ENCODE measurements at places on chromosomes 5 and 9. TPM values are rescaled to one million over a fixed set of nuclear protein-coding genes. Genes with fewer than 3 reads are reported as not detected.
A peak's percentile ranks its signal among the peaks of the same experiment; 100 is the strongest.

TMEM215 gene
- 0.82 TPM for total RNA-seq

IFNA2 gene
- total RNA-seq: not detected

TEX48 gene
- total RNA-seq: not detected

NAIF1 gene
- 9.0 TPM for total RNA-seq

BTNL3 gene
- total RNA-seq: not detected

DNA sequence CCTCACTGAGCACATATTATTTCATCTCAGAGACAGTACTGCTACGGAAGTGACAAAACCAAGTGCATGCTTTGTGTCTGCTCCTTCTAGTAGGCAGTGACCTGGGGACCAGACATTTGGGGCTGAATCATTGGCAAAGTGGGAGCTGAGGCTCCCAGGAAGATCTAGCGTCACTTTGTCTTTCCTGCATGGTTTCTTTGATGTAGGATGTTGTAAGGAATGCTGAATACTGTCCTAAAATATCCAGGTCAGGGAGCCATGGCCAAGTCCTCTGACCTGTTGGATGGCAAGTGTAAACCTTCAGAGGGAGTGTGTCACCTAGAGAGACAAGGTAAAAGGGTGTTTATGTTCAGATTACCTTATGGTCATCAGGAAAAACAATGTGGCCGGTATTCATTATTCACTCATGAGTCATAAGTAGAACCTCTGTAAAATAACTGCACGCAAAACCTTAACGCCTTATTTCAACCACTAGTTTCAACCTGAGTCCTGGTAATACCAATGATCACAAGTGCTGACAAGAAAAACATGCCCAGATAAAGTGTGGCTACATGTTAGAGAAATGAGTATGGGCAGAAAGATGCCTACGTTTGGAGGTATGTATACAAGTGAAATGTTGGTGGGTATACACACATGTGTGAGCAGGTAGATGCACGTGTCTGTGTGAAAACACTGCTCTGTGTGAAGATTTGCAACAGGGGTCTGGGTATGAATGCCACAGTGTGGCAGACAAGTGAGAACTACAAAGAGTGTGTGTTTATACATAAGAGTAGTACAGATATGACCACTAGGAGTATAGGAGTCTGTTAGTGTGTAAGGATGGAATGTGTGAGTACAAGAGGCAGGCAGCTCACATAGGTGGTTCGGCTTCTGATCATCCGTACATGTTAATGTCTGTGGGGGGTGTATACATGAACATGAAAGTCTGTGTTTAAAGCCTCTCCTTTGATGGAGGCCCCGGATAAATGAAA is 263.9 kb downstream of the SPOCK1 start:
- no peak for DNase-seq

DNA sequence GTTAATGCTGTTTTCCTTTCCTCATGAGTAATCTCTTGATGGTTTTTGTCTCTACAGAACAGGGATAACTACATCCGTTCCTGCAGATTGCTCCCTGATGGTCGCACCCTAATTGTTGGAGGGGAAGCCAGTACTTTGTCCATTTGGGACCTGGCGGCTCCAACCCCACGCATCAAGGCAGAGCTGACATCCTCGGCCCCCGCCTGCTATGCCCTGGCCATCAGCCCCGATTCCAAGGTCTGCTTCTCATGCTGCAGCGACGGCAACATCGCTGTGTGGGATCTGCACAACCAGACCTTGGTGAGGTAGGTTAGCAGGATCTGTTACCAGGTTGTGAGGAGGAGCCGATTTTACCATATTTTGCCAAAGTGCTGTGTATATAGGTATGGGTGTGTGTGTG is 148.2 kb downstream of the TLE4 start:
- DNase-seq: no peak

DNA sequence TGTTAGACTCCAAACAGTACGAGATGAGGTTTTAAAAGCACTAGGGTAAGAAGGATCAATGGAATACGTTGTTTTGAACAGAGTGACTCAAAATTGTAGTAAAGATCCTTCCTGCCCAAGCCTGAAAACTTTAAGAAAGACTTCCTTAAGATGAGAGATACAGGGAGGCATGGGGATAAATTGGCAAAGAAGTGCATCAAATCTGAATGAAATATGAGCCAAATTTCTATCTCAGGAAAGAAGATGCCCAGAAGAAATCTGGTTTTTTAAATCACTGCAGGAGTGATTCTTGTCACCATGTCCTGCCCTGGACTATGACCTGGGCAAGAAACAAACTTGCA is 14.9 kb downstream of the FCN2 start:
- no peak for DNase-seq

GRCh38 chr9:13717322-13718054 is 438.0 kb upstream of the MPDZ start:
- DNase-seq: no peak

DNA sequence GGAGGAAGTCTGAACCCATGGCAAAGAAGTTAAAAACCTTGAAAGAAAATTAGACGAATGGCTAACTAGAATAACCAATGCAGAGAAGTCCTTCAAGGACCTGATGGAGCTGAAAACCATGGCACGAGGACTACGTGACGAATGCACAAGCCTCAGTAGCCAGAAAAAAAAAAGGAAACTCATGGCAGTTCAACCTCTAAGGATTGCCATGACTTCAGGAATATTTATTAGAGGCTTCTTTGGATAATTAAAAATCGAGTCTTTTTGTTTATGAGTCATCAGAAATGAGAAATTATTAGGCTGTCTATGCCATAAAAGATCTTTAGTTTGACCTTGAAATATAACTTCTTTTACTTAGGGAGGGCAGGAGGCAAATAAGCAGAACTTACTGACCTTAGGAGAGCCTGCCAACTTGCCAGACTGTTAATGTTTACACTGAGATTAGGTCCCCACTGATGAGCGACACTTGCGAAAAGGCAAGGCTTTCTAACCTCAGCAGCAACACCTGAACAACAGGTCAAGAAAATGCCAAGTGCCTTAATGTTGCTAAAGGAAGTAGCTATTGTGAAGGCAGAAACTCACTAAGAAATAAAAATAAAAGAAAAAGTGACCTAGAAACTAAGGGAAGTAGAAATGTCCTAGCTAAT is 55.2 kb upstream of the TUSC1 start:
- no peak for DNase-seq

DNA sequence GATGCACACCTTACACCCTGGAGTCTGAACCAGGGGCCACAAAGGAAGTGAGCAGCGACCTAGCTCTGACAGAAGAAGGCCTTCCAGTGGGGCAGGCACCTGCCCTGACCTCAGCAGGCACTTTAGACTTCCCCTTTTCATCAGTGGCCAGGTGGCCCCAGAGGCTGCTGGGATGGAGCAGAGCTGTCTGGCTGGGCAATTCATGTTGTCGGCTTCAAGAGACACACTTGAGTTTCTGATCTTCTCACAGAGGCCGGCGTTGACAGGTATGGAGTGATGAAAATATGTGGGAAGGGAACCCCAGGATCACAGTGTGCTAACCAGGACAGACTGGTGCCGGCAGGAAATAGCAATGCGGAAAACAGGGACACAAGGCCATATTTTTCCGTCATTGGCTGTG is 375.5 kb downstream of the CTNND2 start:
- no peak for DNase-seq

GRCh38 chr5:584846-585245 is 27.3 kb upstream of the CEP72 start:
- no peak for DNase-seq

DNA sequence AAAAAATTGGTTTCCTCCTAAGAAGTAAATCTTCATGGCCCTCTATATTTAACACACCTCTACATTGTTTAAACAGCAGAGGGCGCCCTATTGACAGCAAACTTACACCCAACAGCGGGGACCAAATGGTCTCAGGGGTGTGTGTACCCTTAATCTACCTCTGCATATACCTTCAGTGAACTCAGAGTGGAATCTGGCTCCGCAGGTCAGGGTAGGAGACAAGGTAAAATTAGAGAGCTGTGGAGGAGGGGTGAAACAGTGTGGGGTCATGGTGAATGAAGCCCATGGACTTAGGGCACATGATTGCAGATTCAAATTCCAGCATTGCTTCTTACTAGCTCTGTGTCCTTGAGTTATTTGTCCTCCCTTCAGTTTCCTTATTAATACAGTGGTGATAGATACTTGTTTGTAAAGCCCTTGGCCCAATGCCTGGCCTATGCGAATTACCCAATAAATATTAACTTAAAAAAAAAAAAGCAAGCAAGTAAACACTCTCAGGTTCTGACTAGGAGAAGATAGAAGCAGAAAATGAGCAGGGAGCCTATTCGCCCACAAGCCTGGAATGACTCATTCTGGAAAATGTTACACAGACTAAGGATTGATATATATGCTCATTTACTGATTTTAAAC is 122.9 kb downstream of the CAVIN4 start:
- no peak for DNase-seq

GRCh38 chr5:148856009-148856367 is 29.6 kb downstream of the ADRB2 start:
- DNase-seq: no peak

DNA sequence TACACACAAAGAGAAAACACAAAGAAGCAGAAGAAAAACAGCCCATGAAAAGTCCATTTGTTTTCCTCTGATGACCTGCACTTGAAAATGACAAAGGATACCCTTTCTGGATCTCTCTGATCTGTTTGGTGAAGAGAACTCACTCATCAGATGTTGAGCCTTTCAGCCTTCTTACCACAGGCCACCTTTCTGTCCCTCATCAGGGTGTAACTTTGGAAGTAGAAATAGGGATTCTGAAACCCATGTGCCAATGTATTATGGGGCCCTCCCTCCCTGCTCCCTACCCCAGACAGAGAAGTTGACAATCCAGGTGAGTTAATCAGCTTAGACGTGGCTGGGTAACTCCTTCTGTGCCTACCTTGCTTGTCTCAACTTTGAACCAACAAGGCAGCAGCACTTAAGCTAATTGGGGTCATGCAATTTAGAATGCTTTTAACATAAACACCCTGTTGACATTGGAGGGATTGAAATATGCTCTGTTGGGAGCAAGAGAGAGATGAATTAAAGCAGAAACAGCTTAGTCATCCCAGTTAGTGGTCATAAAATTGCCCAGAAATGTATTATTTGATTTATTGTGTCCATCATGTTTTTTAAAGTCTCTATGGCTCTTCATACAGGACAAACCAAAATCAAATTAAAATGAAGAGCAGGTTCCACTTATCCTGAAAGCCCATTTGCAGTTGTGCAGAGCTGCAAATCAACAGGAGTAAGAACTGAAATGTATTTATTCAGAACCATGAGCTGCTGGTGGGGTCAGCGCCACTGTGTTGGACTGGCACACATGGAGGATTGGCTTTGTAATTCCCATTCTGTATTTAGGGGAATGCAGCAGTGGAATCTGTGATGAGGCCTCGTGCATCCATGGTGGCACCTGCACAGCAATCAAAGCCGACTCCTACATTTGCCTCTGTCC is 132.0 kb downstream of the LIFR start:
- DNase-seq: no peak

DNA sequence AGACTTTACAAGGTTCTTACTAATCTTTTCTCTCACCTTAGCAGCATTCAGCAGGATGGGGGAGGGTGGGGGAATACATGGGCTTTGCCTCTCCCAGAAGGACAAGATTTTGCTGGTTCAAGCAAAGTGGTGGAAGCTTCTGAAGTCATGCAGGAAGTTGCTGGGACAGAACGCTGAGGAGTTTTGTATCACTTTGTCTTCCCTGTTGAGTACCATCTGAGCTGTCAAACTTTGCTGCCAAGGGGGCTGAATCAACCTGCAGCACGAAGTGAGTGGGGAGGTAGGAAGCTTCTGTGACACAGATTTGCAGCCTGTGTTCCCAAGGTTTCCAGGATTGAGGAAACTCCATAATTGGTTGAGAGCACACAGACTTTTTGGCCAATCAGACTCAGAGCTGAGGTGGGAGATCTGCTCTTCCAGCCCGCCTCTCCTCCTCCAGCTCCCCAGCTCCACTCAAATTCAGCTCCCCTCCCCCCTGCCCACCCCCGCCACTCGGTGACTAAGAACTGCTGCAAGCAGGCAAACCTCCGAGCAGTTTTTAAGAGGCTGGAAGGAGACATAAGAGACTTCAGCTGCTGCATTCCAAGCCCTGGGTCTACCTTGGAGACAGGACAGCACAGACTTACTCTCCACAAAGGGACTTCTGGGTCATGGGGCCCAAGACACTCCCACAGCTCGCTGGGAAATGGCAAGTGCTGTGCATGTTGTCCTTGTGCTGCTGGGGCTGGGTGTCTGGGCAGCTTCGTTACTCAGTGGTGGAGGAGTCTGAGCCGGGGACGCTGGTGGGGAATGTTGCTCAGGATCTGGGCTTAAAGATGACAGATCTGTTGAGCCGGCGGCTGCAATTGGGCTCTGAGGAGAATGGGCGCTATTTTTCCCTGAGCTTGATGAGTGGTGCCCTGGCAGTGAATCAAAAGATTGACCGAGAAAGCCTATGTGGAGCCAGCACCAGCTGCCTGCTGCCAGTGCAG is at the start of gene PCDHGC5:
Gene PCDHGC5, plus strand, starts transcription at position 491 of the 971 bp plus-strand sequence. Its CDS starts 160 bp downstream, at position 651.
- no peak for DNase-seq

- no peak for DNase-seq
Measured at GRCh38 chr5:150789943-150790611, 11.5 kb downstream of the SMIM3 start.

DNA sequence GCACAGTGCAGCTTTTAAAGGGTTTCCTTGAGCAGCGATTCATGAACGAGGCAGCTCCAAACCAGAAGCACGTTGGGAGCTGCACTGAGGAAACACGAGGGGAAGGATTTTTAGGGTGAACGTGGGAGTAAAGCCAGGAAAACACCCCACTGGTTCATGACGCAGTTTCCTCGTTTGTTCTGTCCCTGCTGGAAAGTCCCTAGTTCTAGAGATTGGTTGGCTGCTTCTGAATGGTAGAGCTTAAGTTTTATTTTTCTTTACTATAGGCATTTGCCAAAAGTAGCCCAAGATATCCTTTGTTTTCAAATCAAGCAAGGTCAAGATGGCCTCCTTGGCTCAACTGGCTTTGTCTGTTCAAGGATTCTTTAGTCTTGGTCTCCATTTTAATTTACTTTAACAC is 116.5 kb upstream of the CACNA1B start:
- peak; percentile 37 for DNase-seq

- no peak for DNase-seq
Measured at GRCh38 chr5:180139731-180140055, 68.1 kb upstream of the RNF130 start.

DNA sequence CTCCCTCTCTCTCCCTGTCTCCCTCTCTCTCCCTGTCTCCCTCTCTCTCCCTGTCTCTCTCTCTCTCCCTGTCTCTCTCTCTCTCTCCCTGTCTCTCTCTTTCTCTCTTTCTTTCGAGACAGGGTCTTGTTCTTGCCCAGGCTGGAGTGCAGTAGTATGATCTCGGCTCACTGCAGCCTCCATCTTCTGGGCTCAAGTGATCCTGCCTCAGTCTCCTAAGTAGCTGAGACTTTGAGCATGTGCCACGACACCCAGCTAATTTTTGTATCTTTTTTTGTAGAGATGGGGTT is 14.3 kb downstream of the TRIO start:
- no peak for DNase-seq
